CD4-positive, alpha-beta T cell treated with Interleukin-10 for 1 hour (primary cell): ENCODE measurements at places on chromosomes 7 and 10.

DNA sequence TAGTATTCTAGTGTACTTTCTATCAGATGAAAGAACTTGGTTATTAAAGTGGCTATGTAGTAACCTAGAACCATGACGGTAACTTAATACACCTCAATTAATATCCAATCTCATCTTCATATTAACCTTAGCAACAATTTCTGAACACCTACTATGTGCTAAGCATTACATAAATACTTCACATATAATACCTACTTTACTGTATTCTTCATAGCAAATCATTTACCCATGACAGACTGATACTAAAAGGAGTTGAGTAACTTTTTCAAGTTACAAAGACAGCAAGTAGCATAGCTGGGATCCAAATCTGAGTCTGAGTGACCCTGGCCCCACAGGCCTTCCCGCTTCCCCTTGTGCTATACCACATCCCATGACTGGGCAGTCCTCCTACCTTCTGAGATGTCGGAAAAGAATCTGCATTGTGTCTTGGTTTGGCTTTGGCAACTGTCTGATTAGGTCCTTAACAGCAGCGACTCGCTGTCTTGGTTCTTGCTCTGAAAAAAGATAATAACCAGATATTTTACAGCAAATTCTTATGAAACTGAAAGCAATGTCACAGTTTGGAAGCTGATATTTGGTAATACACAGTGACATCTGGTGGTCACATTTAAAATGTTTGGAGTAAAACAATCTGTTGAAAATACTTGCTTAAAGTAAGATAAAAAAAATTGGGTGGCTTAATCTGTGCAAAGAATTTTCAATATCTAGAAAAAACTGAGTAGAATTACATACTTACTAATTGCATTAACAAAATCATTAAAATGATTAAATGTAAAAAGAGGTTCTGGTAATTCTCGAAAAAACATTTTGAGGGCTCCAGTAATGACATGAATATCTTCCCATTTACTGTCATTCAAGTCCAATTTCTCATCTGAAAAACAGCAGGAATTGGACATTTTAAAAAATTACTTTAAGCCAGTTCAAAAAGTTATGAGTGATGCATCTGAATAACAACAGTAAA, 120.1 kb downstream of the ARHGAP12 start:
- peak; percentile 64 for DNase-seq

GRCh38 chr10:78408671-78409472, 375.2 kb downstream of the RPS24 start:
- DNase-seq: no peak

- no peak for DNase-seq
These were observed 15.8 kb upstream of the CPA1 start for GRCh38 chr7:130364451-130364850.

- peak; percentile 42 for DNase-seq
These were observed 219.9 kb downstream of the CELF2 start for GRCh38 chr10:11237571-11237970.

DNA sequence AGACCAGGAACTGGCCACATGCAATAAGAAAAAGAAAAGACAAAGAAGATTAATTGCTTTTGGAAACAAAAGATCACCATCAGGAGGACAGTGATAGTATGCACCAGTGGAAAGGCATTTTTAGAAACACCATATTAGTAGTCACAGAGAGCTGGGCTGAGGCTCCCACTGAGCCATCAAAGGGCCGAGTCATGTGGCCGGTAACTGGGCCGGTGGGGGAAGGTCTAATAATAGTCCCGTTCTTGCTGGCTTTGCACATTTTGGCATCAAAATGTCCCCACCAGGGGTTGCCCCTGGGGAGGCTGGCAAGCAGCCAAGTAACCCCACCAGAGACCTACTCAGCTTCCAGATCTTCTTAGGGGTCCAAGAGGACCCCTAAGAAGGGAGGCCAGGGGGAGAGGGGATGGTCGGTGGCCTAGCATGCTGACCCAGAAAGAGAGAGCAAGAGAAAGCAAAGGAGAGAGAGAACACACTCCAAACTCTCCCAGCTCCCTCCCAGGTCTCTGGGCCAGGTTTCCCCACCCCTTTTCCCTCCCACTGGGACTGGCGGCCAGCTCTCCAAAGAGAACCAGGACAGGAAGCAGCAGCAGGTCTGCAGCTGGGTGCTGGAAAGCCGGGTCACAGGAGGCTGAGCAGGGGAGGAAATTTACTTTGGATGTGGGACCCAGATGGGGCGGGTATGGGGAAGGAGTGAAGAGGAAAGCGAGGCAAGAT, 70.2 kb upstream of the FGFR2 start:
- no peak for DNase-seq

GRCh38 chr7:77407906-77408305, 8.2 kb downstream of the GSAP start:
- no peak for DNase-seq

GRCh38 chr7:120785095-120785494, 72.8 kb downstream of the TSPAN12 start:
- DNase-seq: no peak

GRCh38 chr10:97062456-97062855, 123.3 kb downstream of the SLIT1 start:
- DNase-seq: no peak

- no peak for DNase-seq
These were observed 24.2 kb upstream of the RASSF4 start for GRCh38 chr10:44935201-44935965.

DNA sequence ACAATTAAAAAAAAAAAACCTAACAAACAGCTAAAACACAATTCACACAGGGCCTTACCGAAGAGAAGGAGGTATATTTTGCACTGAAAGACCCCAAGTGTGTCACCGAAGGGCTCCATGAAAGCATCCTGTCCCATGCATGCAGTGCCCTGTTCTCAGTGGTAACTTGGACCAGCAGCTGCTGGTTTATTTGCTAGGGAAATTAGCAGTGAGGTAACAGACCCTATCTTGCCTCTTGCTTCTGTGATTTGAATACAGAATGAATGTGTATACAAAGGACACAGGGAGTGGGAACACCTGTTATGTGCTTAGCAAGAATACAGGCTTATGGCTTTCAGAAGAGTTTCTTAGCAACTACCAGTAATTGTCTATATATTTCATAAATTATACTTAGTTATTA, at the start of gene HEPACAM2:
Gene HEPACAM2, minus strand, starts transcription at position 160 of the 400 bp plus-strand sequence.
- no peak for DNase-seq

DNA sequence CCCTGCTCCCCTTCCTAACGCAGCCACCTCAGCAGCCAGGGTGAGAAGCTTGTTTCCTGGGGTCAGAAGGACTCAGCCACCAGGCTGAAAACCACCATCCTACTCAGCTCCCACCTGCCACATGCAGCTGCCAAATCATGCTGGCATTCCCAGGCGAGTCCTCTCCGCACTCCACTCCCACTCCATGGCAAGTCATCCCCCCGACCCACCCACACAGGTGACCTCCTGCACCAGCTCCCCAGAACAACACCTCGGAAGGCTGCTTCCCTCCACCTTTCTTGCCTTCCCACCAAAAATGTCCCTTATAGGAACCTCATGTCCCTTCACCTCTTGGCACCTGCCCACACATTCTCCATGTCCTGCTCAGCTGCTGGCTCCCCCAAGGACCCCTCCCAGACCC, 4.6 kb downstream of the PDAP1 start:
- no peak for DNase-seq

DNA sequence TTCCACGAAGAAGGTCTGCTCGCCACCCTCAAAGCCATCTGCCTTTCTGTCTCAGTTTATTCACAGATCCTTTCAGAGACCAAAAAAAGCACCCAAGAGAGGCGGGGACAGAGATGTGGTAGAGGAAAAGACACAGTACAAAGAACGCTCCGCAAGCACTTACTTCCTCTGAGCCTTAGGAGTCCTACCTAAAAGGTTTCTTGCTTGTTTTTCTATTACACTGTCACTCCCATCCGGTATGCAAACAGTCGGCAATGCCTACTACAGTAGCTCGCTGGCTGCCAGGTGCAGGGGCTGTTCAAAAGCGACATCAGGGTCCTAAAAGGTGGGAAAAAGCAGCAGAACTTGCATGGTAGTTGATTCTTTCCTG, 816 bp downstream of the TECPR1 start:
- DNase-seq: peak; percentile 71

- DNase-seq: no peak
These were observed 73.1 kb downstream of the LANCL2 start for GRCh38 chr7:55438085-55438756.

- peak; percentile 93 for DNase-seq
These were observed 237.2 kb upstream of the KAT6B start for GRCh38 chr10:74589226-74589673.

DNA sequence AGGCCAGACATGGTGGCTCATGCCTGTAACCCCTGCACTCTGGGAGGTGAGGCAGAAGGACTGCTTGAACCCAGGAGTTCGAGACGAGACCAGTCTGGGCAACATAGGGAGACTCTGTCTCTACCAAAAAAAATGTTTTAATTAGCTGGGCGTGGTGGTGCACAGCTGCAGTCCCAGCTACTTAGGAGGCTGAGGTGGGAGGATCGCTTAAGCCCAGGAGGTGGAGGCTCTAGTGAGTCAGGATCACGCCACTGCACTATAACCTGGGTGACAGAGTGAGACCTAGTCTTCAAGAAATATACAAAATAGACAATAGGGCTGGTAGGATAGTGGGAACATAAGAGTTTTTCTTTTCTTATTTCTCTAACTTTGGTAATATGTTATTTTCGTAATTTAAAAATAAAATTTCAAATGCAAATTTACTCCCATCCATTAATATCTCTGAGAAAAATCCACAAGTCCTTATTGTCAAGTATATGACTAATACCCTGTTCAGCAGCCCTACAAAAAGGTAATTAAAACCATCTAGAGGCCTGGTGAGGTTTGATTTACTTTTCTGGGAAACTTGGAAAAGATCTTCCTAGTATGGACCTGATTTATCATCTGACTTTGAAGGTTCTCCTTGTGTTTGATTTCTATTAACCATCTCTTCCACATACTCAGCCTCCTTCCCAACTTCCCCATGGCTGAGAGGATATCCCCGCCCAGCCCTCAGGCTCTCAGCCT, 50.0 kb downstream of the CREB3L2 start:
- no peak for DNase-seq

DNA sequence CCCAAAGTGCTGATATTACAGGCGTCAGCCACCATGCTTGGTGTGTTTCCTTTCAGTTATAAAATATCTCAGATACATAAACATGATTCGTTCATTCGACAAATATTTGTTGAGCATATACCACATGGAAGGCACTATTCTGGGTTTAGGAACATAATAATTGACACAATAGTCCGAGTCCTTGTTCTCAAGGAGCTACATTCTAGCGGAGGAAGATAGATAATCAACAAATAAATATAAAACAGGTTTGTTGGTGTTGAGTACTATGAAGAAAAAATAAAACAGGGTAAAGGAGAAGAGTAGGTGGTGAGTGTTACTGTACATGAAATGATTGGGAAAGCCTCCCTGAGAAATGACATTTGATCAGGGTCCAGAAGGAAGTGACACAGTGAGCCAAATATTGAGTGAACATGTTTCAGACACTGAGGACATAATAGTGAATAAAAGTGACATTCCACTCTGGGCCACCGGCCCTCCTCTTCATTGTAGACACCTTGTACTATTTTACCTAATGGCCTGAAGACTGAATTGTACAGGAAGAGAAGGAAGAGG, 6.9 kb upstream of the HILPDA start:
- DNase-seq: no peak

DNA sequence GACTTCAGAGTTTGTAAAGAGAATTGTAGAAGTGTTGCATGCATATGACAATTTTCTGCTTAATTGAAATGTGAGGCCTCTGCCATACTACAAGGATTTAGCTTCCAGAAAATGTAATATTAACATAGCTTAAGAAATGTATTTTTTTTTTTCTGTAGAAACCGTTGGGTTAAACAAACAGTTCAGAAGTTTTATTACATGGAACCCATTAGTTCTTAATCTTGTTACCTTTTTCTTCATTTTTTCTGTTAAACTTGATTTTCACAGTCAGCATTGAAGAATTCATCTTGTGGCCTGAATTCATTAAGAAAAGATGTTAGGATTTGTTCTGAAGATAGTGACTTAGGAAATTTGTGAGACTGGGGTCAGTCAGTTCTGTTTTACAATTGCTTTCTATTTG, 4.9 kb downstream of the PTEN start:
- DNase-seq: no peak

- DNase-seq: no peak
These were observed 297.9 kb upstream of the FZD1 start for GRCh38 chr7:90966346-90966745.

GRCh38 chr10:12401466-12401865, 52.1 kb downstream of the CAMK1D start:
- no peak for DNase-seq

- DNase-seq: no peak
These were observed 26.3 kb downstream of the NEURL1 start for GRCh38 chr10:103519798-103520197.

DNA sequence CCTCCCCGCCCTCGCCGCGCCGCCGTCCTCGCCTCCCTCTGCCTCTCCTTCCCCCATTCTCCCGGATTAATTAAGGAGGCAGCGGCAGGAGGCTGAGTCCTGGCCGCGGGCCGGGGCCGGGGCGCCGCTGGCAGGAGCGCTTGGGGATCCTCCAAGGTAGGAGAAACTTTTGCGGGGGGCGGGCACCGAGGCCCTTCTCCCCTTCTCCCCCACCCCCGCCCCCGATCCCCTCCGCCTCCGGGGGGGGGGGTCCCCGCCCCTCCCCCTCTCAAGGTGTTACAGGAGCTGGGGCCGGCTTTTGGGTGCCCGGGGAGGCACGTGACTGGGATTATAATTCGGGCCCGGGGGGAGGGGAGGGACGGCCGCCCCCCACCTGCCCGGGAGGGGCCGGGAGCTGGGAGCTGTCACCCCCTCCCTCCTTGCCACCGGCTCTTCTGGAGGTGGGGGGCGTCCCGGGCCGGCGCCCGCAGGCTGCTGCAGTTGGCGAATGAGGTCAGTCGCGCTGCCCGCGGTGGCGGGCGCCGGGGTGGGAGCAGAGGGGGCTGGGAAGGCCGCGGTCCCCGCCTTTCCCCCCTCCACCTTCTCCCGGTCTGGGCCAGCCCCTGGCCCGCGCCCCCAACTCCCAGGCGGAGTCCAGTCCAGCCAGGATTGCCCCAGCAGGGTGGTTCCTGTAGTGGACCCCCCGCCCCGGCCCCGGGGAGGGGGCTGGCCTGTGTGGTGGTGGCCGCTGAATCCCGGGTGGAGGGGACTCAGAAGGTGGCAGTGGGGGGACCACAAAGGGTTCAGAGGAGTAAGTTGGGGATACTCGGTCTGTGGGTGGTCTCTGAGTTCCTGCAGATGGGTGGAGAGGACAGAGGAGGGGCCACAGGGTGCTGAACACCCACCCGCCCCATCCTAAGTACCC, 567 bp downstream of the GTF2IRD1 start:
- no peak for DNase-seq

- DNase-seq: no peak
These were observed 663.6 kb downstream of the PARD3 start for GRCh38 chr10:34151481-34151880.

DNA sequence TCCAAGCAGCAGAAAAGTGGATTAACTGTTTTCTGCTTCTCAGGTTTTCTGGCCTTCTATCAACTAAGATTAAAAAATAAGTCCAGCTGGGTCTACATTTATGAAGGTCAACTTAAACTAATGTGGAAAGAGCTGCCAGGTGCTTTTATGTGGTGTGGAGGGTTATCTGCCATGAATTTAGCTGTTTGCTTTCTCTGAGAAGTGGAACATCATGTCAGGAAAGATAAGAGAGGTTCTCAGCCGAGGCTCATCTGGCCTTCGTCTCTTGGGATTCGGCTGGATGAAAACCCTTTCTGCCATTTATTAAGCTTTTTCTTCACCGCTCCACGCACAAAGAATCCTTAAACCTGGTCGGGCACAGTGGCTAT, 5.5 kb downstream of the PTPRN2 start:
- no peak for DNase-seq

GRCh38 chr10:75859141-75859540, 427.7 kb downstream of the LRMDA start:
- DNase-seq: no peak
